Adrenal gland (tissue), 19 donors: ENCODE measurements at places on chromosomes 5 and 9. TPM values are rescaled to one million over a fixed set of nuclear protein-coding genes. Genes with fewer than 3 reads are reported as not detected.

SPATA31E1 gene
- total RNA-seq: not detected

HTR1A gene
- not detected for total RNA-seq

PFN3 gene
- total RNA-seq: not detected

TAL2 gene
- total RNA-seq: not detected

LURAP1L gene
- total RNA-seq: 29.0 TPM

CCNO gene
- not detected for total RNA-seq

FOXD4 gene
- total RNA-seq: not detected

TRIM36 gene
- total RNA-seq: 5.2 TPM
